ENCODE measurements at places on chromosomes 2 and 18. TPM values are rescaled to one million over a fixed set of nuclear protein-coding genes. Genes with fewer than 3 reads are reported as not detected.

CCDC138 gene
- polyA plus RNA-seq: 3.7 TPM

NLRC4 gene
- polyA plus RNA-seq: 0.80 TPM

SNED1 gene
- 3.9 TPM for polyA plus RNA-seq

CTAGE1 gene
- not detected for polyA plus RNA-seq

PCBP1 gene
- polyA plus RNA-seq: 257 TPM

ARHGEF4 gene
- polyA plus RNA-seq: 9.6 TPM

ACVR1C gene
- 0.10 TPM for polyA plus RNA-seq

CCDC85A gene
- 2.5 TPM for polyA plus RNA-seq

COL4A3 gene
- polyA plus RNA-seq: 0.47 TPM

UGT1A1 gene
- polyA plus RNA-seq: not detected

DNA sequence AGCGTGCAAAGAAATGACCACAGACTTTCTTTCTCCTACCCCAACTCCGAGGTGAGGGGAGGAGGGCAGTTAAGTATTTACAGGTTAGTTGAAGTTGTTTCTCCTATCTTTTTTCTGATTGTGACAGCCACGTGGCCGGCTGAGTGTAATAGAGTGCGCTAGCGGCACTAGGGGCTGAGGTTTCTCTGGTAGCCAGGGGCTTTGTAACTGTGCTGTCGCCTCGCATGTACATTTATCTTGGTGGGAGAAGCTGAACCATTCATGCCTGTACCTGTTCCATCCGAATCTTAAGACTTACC, 214.1 kb upstream of the STON1 start:
- DNase-seq: no peak

- DNase-seq: no peak
Observed at GRCh38 chr2:219520079-219520478, 5.8 kb downstream of the ASIC4 start.

DNA sequence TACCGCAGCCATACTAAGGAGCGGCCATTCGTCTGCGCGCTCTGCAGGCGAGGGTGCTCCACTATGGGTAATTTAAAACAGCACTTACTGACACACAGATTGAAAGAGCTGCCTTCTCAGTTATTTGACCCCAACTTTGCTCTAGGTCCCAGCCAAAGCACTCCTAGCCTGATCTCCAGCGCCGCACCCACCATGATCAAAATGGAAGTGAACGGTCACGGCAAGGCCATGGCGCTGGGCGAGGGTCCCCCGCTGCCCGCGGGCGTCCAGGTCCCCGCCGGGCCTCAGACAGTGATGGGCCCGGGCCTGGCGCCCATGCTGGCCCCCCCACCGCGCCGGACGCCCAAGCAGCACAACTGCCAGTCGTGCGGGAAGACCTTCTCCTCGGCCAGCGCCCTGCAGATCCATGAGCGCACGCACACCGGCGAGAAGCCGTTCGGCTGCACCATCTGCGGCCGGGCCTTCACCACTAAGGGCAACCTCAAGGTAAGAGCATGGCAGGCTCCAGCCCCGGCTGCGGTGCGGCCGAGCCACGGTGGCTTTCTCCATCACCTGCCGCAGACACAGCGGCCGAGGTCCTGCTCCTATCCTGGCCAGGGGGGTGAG, 15.5 kb downstream of the SALL3 start:
- DNase-seq: no peak

DNA sequence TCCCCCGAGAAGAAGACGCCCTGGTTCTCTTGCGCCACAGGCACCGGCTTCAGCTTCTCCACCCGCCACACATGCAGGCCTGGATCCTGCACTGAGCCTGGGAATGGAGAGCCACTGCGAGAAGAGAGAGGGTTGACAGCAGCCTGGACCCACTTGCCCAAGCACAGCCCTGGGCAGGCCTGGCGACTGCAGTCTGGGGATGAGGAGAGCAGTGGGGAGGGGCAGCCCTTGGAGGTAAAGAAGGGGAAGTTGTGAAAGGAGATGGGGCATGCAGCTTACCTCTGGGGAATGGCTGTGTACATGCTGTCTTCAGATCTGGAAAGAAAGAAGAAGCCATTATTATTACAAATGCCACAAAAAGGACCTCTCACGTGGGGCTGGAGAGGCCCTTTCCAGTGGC, 8.3 kb downstream of the CAPG start:
- no peak for DNase-seq

- no peak for DNase-seq
Observed at GRCh38 chr2:144541396-144541795, 21.5 kb upstream of the ZEB2 start.

DNA sequence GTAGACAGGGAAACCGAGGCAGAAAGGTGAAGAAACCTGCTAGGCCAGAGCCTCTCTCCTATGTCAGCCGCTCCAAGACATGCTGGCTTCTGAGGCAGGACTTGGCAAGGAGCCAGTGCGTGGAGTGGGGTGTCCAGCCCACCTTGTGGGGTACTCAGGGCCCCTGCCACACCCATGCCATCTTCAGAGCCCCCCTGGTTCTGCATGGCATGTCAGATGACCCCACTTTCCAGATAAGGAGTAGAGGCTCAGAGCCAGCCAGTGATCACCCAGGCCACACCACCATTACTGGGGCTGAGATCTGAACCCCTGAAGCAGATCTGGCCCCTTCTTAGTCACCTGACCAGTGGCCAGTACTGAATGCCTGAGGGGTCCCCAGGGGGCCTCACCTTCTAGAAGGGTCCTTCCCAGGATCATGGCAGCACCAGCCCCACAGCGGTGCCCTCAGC, 14.7 kb downstream of the CROCC2 start:
- DNase-seq: no peak

DNA sequence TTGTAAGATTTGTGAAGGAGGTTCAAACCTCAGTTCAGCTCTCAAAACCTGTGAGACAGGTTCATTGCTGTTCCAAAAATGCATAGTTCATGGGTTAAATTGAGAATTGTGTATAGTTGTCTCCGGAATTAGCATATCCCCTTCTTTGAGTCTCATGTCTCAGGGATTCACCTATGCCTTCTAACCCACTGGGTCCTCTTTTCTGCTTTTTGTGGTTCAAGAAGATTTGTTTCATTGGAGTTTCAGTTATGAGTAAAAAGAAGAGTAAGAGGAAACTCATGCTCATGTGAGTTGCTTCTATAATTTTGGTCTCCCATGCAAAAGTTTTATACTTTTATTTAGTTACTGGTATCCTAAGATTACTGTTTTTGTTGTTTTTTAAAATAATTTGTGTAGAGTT, 1219.8 kb upstream of the ZEB2 start:
- DNase-seq: no peak

GRCh38 chr2:67802291-67802690, 260.5 kb downstream of the C1D start:
- no peak for DNase-seq

DNA sequence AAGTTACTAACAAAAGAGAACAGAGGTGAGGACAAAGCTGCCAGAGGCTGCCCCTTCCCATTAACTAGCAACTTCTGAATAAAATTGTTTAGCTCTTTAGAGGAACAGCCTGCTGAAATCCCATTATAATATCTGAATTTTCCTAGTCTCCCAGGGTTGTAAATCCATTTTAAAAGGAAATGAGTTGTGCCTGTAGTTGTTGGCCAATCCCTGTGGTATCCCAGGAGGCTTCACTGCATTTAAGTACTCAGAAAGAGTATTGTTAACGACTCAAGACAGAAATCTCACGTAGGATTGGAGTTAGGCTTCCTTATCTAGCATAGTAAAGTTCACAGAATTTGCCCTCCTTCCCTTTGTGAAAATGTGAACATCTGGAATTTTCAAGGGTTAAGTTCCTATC, 8.9 kb downstream of the LAPTM4A start:
- no peak for DNase-seq

GRCh38 chr18:49048396-49049020, 97.7 kb upstream of the SMAD7 start:
- no peak for DNase-seq

GRCh38 chr2:29367986-29368658, 252.9 kb downstream of the CLIP4 start:
- no peak for DNase-seq

DNA sequence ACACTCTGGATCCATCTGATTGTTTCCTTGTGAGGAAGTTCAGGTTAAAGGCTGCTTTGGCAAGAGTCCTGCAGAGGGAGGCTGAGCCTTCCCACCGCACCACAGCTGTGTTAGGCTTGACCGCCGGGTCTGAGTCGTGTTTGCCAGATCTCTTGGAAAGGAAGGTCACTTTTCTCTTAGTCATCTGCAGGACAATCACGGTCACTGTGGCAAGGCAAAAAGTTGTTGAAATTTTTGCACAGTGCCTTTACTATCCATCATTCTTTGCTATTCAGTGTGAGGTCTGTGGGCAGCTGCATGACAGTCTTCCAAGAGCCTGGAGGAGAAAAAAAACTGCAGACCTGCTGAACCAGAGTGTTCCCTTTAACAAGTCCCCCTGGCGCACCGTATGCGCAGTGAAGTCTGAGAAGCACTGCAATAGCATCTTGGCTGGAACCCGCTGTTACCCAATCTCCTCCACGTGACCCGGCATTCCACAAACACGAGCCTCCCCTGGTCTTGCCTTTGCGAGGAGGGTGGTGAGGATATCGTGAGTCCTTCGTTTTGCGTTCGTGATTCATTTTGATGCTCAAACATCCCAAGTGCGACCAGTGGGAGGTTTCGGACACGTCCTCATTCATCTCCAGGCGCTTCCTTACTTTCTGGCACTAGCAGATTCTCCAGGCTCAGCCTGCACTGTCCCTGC, 23.0 kb downstream of the BIN1 start:
- DNase-seq: peak; percentile 77

GRCh38 chr2:232689152-232689910, 7.8 kb upstream of the GIGYF2 start:
- DNase-seq: no peak

DNA sequence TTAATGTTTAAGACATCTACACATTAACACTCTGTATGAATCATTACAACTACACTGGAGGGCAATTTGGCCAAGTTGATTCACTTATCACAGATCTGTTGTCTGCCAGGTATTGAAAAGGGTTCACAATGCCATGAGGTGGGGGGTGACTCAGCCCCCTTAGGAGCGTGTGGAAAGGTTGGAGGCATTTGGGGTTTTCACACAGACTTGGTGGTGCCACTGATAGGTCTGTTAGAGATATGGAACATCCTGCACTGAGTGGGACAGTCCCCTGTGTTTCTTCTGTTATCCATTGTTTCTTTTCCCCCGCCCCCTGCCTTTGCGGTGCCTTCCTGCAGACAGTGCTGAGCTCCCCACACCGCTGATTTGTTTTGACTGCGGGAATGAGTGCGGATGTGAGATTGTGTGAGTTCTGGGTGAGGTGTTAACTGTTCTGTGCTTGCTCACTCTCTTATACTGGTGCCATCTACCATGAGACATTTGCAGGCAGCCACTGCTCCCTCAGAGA, 9.3 kb upstream of the TSN start:
- DNase-seq: no peak

DNA sequence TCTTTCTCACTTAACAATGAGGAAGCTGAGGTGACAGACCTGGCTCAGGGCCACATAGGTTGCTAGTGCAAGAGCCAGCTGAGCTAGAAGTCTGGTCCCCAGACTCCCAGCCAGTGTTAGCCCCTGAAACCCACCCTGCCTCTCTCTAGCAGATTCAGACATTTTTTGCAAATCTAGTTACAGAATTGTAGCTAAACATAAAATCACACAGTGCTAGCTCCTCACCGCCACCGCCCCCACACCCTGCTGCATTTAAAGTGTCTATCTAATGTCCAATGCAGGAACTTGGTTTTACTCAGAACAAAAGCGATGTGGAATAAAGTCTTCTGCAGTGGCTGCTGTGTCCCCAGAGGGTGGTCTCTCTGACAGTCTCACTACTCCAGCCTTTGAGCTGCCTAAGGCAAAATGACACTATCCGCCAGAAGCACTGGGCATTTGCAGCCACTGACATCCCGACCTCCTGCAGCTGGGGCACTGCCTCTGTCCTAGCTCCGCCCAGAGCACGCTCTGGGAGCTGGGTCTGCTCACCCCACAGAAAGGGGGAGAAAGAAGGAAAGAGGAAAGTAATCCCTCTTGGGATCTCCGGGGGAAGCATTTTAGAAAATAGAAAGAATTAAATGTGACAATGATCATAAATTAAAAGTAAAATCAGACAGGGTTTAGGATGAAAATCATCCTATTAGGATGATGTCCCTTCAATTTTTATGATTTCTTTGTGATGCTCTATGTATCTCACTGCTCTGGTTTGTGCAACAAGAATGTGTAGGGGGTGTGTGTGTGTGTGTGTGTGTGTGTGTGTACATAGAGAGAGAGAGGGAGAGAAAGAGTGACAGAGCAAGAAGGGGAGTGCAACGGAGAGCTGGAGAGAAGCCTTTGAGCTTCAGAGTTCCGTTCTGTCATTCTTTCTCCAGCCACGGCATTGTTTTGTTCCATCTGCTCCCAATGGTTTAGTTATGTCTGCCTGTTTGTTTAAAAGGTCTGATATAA, 50.5 kb upstream of the ST8SIA3 start:
- DNase-seq: no peak

- DNase-seq: no peak
Observed at GRCh38 chr2:44051593-44052347, 56.0 kb upstream of the LRPPRC start.

- DNase-seq: no peak
Observed at GRCh38 chr2:230600881-230601280, 111.8 kb upstream of the CAB39 start.

DNA sequence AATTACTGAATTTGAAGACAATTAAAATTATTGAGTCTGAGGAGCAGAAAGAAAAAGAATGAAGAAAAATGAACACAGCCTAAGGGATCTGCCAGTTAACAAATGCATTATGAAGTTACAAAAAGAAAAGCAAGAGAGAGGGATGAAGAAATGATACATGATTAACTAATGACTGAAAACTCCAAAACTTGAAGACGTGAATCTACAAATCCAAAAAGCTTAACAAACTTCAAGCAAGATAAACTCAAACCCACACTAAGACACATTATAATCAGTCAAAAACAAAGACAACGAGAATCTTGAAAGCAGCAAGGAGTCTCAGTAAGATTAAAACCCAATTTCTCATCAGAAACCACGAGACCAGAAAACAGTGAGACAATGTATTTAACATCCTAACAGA, 15.6 kb downstream of the RPRD1A start:
- no peak for DNase-seq

Measured in muscle of arm (tissue), 14 donors.